ENCODE measurements at places on chromosomes 11 and 22.
A peak's percentile ranks its signal among the peaks of the same experiment; 100 is the strongest.

- DNase-seq = no peak
These were observed 13.5 kb downstream of the PLET1 start for GRCh38 chr11:112247201-112247600.

- DNase-seq = no peak
These were observed 14.6 kb upstream of the PHLDB1 start for GRCh38 chr11:118592616-118593367.

DNA sequence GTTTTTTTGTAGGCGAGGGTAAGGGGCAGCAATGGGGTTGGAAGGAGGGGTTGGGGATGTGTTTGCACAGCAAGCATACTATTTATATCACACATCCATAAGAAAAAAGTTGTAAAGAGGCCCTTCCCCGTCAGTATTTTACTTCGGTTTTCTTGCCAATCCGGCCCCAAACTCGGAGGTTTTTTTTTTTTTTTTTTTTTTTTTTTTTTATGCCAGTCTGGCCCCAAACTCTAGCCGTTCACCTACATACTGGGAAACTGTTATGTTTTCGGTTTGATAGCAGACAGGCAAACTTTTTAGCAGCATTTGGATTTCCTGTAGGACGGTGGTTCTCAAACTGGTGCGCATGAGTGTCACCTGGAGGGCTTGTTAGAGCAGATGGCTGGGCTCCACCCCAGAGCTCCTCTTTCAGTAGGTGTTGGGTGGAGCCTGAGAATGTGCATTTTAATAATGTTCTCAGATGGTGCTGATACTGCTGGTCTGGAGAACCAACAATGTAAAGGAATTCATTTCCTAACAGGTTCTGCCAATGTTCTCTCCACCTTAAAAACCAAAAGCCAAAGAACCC, 76.5 kb upstream of the ZBED5 start:
- DNase-seq = no peak

- DNase-seq = no peak
These were observed 7.3 kb upstream of the CTSC start for GRCh38 chr11:88344869-88345268.

DNA sequence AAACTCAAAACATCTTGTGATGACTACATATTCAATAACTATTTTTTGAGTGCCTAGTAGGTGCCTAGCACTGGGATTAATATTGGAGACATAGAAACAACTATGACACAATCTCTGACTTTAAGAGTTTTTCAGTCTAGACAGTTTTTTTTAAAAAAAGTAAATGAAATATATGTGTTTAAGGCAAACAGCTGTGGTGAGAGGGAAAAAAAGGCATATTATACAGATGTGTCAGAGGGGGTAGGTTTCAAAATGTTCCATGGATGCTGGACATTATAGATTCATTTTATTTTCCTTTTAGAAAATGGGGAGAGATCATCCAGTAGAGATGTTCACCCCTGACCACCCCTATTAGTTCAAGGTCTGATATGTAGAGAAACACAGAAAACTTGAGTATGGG, 90.8 kb downstream of the LUZP2 start:
- no peak for DNase-seq

- no peak for DNase-seq
These were observed 2.1 kb downstream of the SMIM38 start for GRCh38 chr11:69157822-69158231.

GRCh38 chr22:44116755-44117684, 63.7 kb upstream of the PARVG start:
- no peak for DNase-seq

GRCh38 chr11:46413760-46414465, 22.3 kb upstream of the CHRM4 start:
- no peak for DNase-seq

- DNase-seq = peak; percentile 63
These were observed 64.2 kb downstream of the MED15 start for GRCh38 chr22:20571531-20572007.

GRCh38 chr11:60310407-60310998, 16.6 kb upstream of the MS4A6E start:
- DNase-seq = no peak

- DNase-seq = no peak
These were observed 123.9 kb downstream of the CTNND1 start for GRCh38 chr11:57885298-57886050.

- DNase-seq = no peak
These were observed 8.4 kb upstream of the ALG8 start for GRCh38 chr11:78147807-78148206.
